ENCODE measurements at places on chromosomes 16 and 17. TPM values are rescaled to one million over a fixed set of nuclear protein-coding genes. Genes with fewer than 3 reads are reported as not detected.

Gene MEAK7
- total RNA-seq = 29.7 TPM

Gene CD79B
- 5.4 TPM for total RNA-seq

Gene SLFN14
- not detected for total RNA-seq

Gene DHX40
- 78.6 TPM for total RNA-seq

Gene TMIGD1
- total RNA-seq = not detected
